ENCODE measurements at places on chromosomes 7 and 10.
A peak's percentile ranks its signal among the peaks of the same experiment; 100 is the strongest.

DNA sequence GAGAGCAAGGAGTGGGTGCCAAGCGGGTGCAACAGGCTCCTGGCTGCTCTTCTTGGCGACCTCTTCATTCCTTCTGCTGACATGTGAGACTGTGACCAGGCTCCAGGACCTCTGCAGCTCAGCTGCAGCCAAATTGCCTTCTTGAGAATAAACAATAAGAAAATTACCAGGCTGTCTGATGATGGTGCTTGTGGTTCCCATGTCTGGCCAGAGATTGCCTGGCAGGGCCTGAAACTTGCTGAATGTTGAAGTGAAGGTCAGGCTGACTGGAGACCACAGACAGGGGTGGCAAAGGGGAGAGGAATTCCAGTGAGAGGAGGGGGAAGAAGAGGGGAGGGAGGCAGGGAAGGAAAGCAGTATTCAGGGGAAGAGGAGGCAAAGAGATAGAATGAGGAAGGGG is 497.4 kb upstream of the PODXL start:
- no peak for DNase-seq

GRCh38 chr10:119637631-119638030 is 13.5 kb upstream of the BAG3 start:
- DNase-seq = no peak

DNA sequence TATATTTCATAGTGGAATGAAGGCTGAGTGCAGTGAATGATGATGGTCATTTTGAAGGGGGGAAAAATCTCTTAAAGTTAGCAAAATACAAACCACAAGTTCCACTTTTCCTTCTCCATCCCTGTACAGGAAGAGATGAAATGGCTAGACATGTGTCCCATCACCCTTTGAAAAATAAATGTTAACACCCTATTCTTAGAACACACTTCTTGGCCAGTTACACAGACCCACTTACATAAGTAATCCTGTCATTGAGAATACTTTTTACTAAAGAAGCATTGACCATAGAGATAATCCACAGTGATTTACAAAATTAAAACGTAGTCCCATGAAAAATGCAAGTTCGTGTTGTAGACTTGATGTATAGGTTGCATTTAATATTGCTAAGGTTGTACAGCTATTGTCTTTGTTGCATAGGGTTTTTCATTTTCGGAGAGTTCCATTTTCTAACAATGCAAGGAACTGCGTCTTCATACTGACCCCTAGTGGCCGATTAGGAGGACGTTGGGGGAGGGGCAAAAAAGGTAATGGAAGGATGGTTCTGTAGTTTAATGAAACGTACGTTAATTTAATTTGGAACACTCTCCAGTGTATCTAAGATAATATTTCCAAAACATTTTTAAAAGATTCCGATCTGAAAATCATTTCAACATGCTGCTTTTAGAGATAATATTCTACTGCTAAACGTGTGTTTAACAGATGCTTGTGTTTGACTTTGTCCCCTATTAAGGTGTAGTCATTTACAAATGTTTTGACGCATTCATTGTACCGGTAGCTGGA is 60.9 kb downstream of the ARMC3 start:
- peak; percentile 25 for DNase-seq

DNA sequence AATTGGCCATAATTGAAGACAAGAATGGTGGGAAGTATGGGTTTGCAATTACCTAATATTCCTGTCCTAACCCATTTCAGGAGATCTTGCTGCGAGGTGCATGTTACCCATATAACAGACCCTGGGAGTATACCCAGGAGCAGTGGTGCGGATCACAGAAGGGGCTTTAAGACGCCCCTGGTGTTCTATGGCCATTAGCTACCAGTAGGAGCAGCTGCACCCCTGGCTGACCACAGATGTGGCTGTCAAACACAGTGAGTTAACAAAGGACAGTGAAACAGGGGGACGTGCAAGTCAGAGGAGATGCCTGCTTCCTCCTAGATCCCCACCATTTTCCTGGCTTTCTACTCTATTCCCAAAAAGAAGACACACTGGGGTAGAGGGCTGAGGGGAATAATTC is 25.2 kb downstream of the AOC1 start:
- DNase-seq = no peak

DNA sequence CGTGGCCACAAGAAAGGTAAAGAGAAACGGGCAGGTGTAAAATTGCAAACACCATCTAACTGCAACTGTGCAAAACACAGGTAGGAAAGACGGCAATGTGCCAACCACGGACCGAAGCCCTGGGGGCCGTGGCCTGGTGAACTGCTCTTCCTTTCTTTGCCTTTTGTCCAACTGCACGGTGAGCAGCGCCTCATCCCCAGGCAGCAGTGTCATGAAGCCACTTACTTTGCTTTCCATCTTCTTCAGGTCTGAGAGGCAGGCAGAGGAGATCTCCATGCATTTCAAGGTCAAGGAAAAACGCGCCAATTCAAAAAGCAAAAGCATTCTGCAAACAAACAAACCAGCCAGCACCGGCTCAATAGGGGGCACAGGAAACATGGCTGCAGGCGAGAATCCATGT is 12.9 kb downstream of the CFAP46 start:
- no peak for DNase-seq

DNA sequence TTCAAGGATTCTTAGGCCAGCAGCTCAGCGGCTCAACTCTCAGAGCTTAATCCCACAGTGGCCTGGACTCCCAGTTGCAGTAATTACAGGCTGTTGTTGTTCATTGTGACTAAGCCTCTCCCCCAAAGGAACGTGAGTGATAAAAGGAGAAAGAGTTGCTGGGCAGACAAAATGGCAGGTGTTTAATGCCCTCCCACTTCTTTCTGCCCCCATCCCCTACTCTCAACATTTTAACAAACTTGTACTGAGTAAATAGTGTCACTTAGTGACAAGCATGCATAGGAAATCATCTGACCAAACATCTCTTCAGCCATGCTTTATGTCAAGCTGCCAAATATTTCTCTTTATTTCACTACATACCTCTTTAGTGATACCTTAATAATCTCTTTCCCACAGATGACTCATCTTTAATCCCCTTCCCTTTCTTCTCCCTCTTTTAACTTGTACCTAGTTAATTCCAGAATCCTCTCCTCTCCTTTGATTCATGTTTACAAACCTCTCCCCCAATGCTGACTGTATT is 12.4 kb upstream of the MTERF1 start:
- no peak for DNase-seq

- no peak for DNase-seq
These were observed 3.6 kb downstream of the OR6V1 start for GRCh38 chr7:143055754-143056153.

- no peak for DNase-seq
These were observed 47.9 kb upstream of the MYL10 start for GRCh38 chr7:101676956-101677355.

- DNase-seq = no peak
These were observed 8.8 kb downstream of the GRK5 start for GRCh38 chr10:119216127-119216526.

- DNase-seq = no peak
These were observed 273.1 kb upstream of the PITRM1 start for GRCh38 chr10:3445648-3446047.

- no peak for DNase-seq
These were observed 28.4 kb upstream of the ZNF273 start for GRCh38 chr7:64874562-64875250.

DNA sequence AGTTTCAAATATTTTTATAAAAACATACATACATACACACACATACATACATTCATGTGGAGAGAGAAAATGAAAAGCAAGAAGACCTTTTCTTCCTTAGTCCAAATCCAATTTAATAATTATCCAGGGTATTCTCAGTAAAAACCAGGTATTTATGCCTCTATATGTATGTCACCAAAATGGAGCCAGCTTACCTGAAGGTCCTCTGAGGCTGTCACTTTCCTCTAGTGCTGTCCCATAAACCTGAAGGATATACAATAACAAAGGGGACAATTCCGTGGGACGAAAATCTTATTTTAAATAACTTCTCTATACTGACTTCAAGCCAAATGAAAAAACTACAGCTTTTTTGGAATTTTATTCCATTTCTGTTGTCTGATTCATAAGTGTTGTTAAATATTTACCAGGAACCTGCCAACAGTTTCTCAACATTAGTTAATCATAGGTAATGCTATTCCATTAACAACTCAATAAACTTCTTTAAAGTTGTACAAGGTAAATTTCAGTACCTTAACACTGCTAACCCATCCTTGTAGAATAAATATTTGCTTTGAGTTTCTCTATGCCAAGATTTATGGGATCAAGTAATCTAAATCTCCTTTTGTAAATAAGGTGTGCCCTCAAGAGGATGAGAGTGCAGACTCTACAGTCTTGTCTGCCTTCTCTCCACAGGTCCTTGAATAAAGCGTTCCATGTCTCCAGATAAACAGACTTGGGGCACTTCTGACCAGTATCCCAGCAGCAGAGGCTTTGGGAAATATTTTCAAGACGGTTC is 260.3 kb downstream of the AHR start:
- no peak for DNase-seq

DNA sequence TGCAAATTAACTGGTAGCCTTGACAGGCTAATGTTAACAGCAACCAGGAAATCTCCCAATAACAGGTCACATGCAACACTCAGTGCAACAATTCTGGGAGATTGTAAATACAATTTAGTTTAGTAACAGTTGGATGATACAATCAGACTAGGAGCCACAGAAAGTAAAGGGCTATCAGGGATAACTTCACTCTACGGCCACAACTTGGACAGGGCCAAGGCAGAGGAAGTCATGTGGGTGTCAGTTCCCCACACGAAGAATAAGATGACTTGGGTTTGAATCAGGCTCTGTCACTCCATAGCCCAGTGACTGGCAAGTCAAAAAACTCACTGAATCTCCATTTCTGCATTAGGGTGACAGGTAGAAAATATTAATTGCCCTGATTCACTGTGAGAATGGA is 217.3 kb upstream of the CCDC6 start:
- DNase-seq = no peak

DNA sequence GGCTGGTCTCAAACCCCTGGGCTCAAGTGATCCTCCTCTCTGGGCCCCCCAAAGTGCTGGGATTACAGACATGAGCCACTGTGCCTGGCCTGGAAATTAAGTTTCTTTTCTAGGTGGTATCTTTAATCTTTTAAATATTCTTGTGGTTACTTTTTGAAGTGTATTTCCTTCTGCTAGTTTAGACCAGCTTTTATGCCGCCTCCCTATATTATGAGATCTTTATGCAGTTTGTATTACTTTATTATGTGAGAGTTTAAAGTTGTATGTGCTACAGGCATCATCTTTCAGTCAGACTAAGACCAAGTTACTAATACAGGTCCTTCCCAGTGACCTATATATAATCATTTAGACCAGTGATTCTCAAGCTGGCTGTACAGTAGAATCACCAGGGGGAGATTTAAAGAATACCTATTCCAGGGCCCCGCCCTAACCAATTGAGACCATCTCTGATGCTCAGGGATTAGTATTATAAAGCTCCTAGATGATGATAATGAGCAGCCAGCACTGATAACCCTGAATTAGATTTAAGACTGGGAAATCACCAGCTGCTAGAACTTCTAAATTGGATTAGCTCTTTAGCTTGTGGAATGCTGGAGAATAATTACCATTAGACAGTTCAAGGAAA is 11.3 kb downstream of the INPP5F start:
- DNase-seq = no peak

- DNase-seq = no peak
These were observed 640.2 kb downstream of the ARL4A start for GRCh38 chr7:13327669-13328068.

GRCh38 chr7:15686957-15687545 is 568 bp upstream of the MEOX2 start:
- DNase-seq = no peak

GRCh38 chr10:117005026-117005526 is at the start of gene SHTN1:
SHTN1 (minus strand) TSS chr10:117005187; CDS start chr10:117005079, 108 bp downstream.
- no peak for DNase-seq

- DNase-seq = no peak
These were observed 138.4 kb downstream of the FGFR2 start for GRCh38 chr10:121459622-121460453.

DNA sequence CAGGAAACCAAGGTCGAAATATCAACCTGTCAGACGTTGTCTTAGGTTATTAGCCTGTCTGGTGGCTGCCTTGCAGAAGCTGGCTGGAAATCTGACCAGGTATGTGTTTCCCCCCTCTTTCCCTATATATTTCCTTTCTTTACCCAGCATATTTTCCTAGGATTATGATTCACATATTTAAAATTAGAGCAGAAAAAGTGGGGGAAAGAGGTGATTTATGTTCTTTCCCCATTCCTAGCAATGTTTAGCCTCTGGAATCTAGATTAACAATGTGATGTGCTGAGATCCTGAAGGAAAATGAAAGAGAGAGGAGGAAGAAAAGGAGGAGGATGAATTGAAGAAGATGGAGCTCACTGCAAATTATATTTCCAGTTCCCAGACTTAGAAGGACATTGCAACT is 421.4 kb upstream of the AUTS2 start:
- DNase-seq = no peak

GRCh38 chr10:3365630-3366029 is 193.0 kb upstream of the PITRM1 start:
- no peak for DNase-seq

- DNase-seq = no peak
These were observed 23.2 kb upstream of the CALN1 start for GRCh38 chr7:72435366-72435765.

GRCh38 chr7:50262446-50262845 is 42.1 kb upstream of the IKZF1 start:
- no peak for DNase-seq

DNA sequence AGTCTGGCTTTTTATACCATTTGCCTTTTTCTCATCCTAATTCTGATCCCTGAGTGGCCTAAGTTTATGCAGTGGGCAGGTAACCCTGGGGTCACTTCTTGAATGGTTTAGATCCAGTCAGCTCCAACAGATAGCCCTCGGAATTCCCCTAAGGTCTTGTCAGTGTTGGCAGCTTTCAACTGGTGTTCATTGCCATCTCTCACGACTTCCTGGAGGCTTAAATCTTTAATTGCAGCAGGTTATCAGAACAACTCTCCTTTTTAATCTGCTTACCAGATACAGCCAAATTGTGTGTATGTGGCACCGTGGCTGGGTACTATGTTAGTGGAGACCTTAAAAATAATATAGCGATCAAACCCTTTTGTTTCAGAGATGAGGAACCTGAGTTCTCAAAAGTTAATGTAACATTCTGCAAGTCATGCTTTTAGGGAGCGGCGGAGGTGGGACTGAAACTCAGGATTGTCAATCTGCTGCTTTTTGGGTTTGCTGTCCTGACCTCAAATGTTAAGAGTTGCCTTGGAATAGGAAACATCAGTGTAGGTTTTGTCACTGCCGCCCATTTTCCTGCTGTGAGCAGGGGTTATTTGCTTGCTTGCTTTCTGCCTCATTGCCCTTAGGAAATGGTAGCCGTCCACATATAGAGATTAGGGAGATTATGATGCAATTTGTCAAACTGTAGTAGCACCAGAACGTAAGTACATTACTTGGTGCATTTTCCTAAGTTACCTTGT is 818 bp downstream of the DLD start:
- DNase-seq = no peak

DNA sequence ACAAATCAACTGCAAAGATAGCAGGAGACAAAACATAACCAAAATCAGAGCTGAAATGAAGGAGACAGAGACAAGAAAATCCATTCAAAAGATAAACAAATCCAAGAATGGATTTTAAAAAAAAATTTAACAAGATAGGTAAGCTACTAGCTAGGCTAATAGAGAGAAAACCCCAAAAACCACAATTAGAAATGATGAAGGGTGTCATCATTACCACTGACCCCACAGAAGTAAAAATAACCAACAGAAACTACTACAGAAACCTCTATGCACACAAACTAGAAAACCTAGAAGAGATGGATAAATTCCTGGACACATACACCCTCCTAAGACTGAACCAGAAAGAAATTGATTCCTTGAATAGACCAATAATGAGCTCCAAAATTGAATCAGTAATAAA is 117.6 kb downstream of the DNAJC1 start:
- DNase-seq = peak; percentile 25
